ENCODE measurements at places on chromosomes 3 and 15.

GRCh38 chr3:96209699-96210098 is 604.7 kb upstream of the EPHA6 start:
- DNase-seq, result no peak

GRCh38 chr3:81891055-81891895 is 129.8 kb upstream of the GBE1 start:
- DNase-seq, result no peak

- DNase-seq, result no peak
Observed at GRCh38 chr3:13483286-13483685, 3.2 kb downstream of the HDAC11 start.

- DNase-seq, result peak; percentile 92
Observed at GRCh38 chr15:78930577-78931388, 14.1 kb downstream of the CTSH start.

GRCh38 chr3:120451272-120451761 is 525 bp upstream of the FSTL1 start:
- no peak for DNase-seq

DNA sequence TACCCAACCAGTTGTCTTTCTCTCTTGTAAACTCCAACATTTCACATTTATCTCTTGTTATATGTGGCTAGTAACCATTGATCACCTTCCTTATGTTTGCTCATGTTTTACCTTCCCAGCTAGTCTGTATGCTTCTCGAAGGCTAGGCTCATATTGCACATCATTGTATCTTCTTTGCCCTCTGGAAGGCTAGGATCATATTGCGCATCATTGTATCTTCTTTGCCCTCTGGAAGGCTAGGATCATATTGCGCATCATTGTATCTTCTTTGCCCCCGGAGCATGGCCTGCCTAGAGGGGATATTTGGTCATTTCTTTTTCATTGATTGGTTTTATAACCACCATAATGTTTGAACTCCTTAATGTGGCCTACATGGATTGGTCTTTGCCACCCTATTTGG is 39.4 kb upstream of the ATP13A3 start:
- DNase-seq, result no peak

- no peak for DNase-seq
Observed at GRCh38 chr3:171307046-171307585, 153.1 kb downstream of the TNIK start.

DNA sequence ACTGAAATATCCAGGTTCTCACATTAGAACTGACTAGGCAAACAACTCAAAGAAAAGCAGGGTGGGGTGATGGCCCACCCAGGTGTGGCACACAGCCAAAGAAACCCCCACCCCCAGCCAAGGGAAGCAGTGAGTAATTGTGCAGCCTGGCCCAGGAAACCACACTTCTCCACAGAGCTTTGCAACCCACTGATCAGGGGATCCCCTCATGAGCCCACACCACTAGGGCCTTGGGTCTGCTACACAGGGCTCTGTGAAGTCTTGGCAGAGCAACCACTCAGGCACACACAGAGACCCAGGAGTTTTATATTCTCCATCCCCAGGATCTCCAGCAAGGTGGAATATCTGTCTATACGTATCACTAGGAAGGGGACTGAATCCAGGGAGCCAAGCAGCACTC is 22.2 kb upstream of the TRIM42 start:
- DNase-seq, result no peak

DNA sequence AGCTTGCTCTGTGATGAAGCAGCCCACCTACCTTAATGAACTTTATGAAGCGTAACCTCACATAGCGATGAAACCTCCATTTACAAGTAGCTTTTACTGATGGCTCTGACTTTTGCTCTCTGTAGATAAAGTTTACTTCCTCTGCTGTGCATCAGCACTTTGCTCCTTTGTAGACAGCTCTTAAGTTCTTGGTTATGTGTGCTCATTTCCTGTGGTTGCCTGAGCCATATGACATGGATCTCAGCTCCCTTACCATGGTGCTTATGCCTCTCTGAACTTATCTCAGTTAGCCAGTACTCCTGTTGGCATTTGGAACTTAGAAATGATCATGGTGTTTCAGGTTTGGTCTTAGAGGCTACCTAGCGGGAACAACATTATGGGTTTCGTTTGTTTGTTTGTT is 7.8 kb downstream of the MFSD1 start:
- no peak for DNase-seq

- DNase-seq, result no peak
Observed at GRCh38 chr3:128505771-128506170, 12.8 kb upstream of the GATA2 start.

GRCh38 chr3:156716105-156716862 is 41.9 kb downstream of the TIPARP start:
- no peak for DNase-seq

DNA sequence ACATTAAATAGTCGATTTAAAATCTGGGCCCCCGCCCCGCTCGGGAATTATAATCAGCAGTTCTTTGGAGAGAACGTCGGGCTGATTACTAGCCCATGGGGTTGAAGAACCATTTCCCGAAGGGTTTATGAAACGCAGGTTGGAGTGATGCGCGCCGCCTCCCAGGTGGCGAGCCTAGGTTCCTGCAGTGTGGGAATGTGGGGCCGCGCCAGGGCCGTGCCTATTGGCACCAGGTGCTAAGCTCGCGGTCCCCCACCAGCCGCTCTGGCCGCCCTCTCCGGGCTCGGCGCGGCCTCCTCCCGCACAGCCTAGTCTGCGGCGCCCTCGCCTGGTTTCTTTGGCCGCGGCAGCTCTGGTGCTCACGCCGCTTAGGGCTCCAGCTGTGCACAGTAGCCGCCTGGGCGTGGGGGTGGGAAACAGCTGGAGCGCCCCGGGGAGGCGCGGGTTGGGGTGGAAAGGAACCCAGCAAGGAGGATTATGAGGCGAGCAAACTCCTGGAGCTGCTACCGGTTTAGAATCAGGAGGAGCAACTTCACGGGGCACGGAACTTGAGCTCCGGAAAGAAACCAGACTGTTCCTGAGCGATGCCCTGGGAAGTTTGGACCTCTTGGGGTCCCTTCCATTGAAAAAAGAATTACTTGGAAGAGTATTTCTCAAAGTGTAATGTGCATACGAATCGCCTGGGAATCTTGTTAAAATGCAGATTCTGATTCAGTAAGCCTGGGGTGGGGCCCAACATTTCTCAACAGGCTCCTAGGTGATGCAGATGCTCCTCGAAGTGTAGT is 5.6 kb upstream of the MECOM start:
- peak; percentile 39 for DNase-seq

- DNase-seq, result no peak
Observed at GRCh38 chr3:21331321-21331720, 419.7 kb downstream of the ZNF385D start.

DNA sequence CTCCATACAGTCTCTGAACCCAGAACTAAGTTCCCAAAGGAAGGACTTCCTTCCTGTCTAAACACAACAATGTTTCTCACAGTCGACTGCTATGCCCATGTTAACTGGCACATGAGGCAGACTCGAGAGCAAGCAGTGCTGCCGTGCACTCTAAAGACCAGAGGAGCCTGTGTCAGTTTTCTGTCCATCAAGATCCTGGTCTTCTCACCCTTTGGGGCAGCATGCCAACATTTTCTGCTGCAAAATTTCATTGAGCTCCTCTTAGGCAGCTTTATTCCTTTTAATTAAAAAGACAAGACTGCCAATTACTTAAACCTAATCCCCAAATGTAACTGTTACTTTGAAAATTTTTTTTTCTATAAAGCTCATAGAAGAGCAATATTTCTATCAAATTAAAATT is 205.1 kb downstream of the GAP43 start:
- DNase-seq, result no peak

DNA sequence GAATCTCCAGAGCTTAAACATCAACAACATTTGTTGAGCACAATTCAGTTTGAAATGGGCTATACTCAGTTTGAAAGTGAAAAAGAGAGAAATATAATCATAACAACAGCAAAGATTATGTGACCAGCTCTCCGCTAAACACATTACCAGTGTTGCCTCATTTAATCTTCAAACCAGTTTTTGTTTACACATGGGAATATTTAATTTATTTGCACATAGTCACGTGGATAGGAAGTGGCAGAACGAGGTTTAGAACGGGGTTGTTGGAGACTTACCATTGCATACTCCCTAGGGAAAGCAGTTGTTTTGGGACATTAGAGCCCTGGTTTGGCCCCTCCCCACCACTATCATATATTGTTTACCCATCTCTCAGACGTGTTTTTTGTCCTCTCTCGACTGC is 77.2 kb downstream of the IL1RAP start:
- DNase-seq, result peak; percentile 26

- no peak for DNase-seq
Observed at GRCh38 chr15:86229936-86230335, 150.3 kb downstream of the AGBL1 start.

DNA sequence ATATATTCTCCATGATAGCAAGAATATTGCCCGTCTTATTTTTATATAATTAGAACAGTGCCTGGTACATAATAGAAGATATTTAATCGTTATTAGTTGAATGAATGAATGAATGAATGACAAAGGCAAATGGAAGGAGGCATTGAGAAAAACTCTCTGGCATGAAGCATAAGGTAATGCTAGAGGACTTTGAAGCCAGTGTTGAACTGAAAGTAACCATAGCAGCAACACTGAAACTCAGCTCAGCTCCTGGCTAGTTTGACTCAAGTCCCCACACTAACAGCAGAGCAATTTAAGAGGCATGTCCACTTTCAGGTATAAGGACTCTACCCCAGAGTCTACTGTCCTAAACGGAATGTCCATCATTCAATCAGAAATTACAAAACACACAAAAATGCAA is 227.0 kb downstream of the CPNE4 start:
- no peak for DNase-seq

- no peak for DNase-seq
Observed at GRCh38 chr15:89486726-89487050, 9.7 kb downstream of the RHCG start.

GRCh38 chr15:58771621-58772250 is 634 bp downstream of the MINDY2 start:
- DNase-seq, result no peak

- DNase-seq, result peak; percentile 58
Observed at GRCh38 chr3:55333923-55334322, 153.2 kb downstream of the WNT5A start.

- DNase-seq, result no peak
Observed at GRCh38 chr15:75770131-75770530, 57.5 kb upstream of the CSPG4 start.

GRCh38 chr3:13808550-13808949 is 71.3 kb downstream of the WNT7A start:
- DNase-seq, result no peak

DNA sequence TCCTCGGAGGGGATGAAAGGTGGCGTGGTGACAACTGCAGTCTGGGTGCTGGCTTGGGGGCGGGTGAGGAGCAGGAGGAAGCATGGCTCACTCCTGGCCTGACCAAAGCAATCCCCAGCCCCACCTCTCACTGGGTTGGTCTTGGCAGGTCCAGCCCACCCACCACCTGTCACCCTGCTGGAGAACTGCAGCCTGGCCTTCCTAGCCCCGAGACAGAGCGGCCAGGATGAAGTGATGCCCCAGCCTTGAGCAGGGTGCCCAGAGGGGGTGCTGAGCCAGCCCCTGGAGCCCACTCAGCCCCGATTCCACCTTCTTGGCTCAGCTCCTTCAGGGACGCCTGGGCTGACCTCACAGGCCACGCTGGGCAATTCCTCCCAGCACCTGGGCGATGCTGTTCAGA is 89.9 kb downstream of the IQSEC1 start:
- no peak for DNase-seq

GRCh38 chr3:128742821-128743594 is 17.0 kb downstream of the RAB7A start:
- DNase-seq, result no peak

DNA sequence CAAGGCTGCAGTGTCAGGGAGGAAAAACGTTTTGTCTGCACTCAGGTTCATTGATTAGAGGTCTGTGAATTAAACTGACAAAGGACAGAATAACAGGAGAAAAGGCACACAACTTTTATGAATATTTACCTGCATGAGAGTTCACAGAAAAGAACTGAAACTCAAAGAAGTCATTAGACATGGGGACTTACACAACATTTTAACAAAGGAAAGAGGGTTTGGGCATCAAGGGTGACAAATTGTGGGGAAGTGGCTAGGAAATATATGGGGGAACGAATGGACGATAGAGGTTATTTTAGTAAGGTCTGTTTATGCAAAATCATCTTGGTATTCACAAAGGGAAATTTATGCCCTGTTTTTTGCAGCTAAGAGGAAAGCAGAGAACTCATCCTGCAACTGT is 65.6 kb upstream of the C15orf39 start:
- DNase-seq, result no peak
